Activated T-cell treated with anti-CD3 and anti-CD28 coated beads for 48 hours (primary cell): ENCODE measurements at places on chromosomes 16 and 17.

DNA sequence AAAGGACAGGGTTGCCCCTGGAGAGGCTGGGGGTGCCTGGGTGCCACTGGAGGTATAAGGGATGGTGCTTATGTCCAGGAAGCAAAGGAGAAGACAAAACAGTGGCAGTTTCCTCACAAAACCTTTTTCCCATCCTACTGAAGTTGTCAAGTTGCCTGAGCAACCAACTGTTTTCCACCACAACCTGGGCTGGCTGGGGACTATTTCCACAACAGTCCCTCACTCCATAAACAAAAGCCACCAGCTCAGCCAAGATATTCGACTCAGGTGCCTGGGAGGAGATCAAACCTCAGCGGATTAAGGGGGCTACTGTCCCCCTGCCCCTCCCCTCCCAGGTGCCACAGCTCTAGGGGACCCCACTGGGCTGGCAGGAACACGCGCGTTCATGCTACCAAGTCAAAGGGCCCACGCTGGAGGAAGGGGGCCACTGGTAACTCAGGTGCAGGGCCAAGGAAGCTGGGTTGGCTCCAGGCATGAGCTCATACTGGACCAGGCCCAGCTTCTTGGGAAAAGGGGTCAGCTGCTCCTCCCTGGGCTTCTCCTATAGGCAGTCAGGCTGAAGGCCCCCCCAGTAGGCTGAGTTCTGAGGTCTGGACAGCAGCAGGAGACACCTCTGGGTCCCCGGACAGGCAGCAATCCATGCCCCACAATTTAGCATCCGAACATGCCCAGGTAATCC lies 45.7 kb upstream of the MRPS23 start:
- DNase-seq: no peak

DNA sequence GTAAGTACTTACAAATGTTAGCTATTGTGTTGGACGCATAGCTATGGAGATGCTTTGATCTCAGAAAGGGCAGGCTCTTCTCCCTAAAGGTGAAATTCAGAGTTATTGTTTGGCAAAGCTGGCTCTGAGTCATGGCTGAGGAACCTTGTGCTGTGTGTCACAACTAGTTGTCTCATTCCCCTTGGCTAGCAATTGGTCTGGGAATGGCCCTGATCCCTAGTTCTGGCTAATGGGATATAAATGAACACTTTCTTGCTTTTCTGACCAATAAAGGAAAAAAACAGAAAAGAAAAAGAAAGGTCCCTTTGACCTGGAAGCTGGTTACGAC lies 210.6 kb downstream of the MAP2K4 start:
- DNase-seq: no peak

GRCh38 chr16:7703672-7704071 lies 371.0 kb downstream of the RBFOX1 start:
- no peak for DNase-seq

- DNase-seq: no peak
These were observed 710.1 kb downstream of the KCNJ2 start for GRCh38 chr17:70879401-70879800.

- peak; percentile 47 for DNase-seq
These were observed 144.0 kb upstream of the CHMP6 start for GRCh38 chr17:80847496-80848230.

DNA sequence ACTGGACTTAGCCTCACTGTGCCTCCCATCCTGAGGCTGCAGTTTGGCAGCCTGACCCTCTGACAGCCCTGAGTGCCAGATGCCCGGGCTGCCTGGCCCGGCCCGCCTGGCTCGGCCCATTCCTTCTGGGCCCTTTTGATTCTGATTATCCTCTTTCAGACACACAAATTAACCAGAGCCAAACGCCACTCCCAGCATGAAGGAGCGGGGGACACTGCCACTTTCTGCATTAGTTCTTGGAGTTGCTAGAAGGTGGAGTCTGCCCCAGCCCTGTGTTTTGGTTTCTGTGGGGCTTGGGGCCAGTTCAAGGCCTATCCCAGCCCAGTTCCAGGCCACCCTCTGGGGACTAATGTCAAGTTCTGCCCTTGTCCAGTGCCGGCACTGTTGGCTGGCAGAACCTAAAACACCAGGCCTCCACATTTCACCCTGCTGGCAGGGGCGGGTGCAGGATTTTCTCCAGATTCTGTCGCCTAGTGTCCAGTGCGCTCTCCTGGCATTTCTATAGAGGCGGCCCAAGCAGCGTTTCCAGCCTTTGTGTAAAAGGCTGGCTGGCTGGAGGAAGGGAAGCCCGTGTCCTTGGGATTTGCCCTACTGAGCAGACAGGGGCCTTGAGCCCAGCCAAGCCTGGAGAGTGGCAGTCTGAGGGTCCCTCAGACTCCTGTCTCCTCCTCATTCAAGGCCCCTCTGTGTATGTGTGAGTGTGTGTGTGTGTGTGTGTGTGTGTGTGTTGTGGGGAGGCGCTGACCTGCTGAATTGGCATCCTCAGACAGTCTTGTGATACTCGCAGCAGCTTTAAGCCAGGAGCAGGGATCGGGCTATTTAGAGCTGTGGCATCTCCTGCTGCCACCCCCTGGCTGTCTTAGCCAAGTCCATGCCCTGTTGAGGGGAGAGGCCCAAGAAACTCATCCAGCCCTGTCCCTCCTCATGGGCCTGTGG lies 21.4 kb downstream of the PLCD3 start:
- DNase-seq: no peak

DNA sequence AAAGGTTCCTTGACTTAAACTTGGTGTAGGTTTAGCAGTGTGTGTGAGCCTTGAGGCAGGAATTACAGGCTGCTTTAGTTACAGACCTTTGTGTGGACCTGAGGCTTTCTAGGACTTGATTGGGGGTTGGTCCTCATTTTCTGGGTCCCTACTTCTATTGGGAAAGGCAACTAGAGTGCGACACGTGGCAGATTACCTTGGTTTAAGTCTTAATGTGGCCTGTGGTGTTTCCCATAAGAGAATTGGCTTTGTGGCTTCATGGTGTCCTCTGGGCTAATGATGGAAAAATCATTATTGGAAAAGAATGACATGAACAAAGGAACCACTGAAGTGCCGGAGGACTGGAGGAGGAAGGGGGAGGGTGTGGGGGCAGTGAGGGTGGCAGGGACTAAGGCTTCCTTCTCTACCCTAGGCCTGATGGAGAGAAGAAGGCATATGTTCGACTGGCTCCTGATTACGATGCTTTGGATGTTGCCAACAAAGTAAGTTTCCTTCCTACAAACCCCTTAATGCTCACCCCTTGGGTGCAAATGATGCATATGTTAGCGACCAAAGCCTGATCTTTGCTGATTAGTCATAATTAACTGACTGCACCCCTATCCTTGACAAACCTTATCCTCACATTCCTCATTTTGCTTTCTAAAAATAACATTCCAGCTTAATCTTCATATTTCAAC lies 2.7 kb downstream of the TLCD1 start:
- DNase-seq: no peak

DNA sequence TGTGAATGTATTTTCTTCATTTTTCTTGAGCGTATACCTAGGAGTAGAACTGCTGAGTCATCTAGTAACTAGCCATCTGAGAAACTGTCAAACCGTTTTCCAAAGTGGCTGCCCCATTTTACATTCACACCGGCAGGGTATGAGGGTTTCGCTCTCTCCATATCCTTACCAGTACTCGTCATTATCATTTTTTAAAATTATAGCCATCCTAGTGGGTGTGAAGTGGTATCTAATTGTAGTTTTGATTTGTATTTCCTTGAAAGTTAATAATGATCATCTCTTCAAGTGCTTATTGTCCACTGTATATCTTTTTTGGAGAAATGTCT lies 6.0 kb downstream of the RNF157 start:
- DNase-seq: no peak

- DNase-seq: no peak
These were observed 231.1 kb downstream of the SOX9 start for GRCh38 chr17:72351884-72352346.

DNA sequence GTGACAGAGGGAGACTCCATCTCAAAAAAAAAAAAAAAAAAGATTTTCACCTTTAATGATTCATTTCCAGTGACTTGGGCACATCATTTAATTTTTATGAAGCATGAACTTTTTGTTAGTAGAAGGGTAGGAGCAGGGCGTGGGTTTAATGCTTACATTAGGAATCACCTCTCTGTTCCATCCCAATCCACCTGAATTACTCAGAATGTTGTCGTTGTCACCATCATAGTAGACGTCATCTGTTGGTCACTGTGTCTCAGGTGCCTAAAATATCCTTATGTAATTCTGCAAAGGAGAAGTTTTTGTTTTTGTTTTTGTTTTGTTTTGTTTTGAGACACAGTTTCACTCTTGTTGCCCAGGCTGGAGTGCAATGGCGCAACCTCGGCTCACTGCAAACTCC lies 38.3 kb upstream of the TEKT3 start:
- DNase-seq: no peak

DNA sequence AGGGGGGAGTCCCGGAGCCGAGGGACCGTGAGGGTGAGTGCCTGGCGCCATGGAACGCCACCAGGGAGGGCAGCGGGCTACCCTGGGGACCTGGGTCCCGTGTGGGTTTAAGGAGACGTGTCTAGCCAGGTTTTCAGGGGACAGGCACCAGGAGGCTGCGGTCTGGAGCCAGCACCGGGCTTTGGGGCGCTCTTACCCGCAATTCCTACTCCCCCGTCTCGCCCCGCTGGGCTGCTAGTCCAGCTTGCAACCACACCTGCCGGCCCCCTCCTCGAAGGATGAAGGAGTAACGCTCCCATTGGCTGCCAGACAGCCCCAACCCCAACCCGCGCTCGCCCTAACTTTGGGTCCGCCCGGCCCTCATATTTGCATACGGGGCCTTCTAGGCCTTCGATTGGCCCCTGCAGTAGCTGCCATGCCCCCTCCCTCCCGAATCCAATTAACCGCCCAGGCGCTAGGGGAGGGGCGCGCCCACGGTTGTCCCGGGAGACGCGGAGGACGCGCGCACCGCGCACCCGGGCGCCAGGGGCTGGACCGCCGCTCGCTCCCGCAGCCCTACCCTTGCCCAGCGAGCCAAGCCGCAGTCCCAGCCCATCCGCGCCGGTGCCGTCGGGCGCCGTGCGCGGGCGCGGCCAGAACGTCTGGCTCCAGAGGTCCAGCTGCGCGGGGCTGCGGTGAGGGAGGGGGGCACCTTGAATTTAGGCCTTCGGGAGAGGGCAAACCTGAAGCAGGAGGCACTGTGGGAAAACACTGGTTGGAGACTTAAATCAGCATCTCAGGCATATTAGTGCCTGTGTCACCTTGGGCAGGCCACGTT lies at the start of gene TTLL6:
Gene TTLL6, minus strand, starts transcription at position 456 of the 817 bp plus-strand sequence. Its CDS starts 157 bp downstream, at position 299.
- DNase-seq: peak; percentile 60

GRCh38 chr16:28891964-28892890 lies 13.9 kb downstream of the ATP2A1 start:
- DNase-seq: no peak

- peak; percentile 25 for DNase-seq
These were observed 471 bp downstream of the PARD6A start for GRCh38 chr16:67661101-67661761.

DNA sequence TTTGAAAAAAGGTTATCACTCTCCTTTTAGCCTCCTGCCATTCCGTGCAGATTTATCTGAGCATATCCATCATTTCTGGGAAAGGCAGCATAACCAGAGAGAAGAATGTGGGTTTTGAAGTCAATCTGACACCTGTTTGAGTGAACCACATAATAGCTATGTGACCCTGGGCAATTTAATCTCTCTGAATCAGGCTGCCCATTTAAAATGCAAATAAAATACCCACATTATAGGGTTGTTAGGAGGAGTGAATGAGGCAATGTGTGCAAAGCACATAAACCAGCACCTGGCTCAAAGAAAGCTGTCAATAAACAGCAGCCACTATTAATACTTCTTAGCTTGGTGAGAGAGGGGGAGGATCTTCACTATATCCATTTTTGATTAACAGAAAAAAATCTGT lies 88.0 kb downstream of the CACNG1 start:
- no peak for DNase-seq

DNA sequence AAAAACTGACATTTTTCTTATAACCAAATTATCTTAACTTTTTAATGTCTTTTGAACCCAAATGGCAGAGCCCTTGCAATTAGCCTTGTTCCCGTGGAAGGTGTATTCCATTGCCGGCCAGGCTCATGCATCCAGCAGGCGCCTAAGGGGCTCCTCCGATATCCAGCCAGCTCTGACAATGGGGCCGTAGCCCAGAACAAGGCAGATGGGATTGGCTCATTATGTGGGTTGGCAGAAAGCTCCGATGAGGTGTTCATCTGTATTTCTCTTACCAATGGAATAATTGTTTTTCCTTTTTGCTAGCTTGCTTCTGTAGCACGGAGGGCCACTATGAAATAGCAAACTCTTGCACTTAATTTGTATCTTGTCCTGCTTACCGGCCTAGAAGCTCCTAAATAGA lies 208.2 kb upstream of the CHMP6 start:
- DNase-seq: no peak

GRCh38 chr17:4006745-4007211 lies 42.5 kb upstream of the ATP2A3 start:
- no peak for DNase-seq

- DNase-seq: no peak
These were observed 12.0 kb downstream of the PRR11 start for GRCh38 chr17:59167571-59168001.

GRCh38 chr16:85909932-85910853 lies 11.2 kb downstream of the IRF8 start:
- DNase-seq: no peak

- DNase-seq: no peak
These were observed 202 bp downstream of the CEP131 start for GRCh38 chr17:81222620-81222905.

- DNase-seq: no peak
These were observed 7.4 kb upstream of the CACNA1H start for GRCh38 chr16:1145383-1146100.

- peak; percentile 18 for DNase-seq
These were observed 526 bp downstream of the MOSMO start for GRCh38 chr16:22008215-22009059.

- DNase-seq: no peak
These were observed 21.0 kb upstream of the ITGAX start for GRCh38 chr16:31333686-31334649.

- DNase-seq: no peak
These were observed 2.1 kb downstream of the PPP1R1B start for GRCh38 chr17:39628655-39629493.

DNA sequence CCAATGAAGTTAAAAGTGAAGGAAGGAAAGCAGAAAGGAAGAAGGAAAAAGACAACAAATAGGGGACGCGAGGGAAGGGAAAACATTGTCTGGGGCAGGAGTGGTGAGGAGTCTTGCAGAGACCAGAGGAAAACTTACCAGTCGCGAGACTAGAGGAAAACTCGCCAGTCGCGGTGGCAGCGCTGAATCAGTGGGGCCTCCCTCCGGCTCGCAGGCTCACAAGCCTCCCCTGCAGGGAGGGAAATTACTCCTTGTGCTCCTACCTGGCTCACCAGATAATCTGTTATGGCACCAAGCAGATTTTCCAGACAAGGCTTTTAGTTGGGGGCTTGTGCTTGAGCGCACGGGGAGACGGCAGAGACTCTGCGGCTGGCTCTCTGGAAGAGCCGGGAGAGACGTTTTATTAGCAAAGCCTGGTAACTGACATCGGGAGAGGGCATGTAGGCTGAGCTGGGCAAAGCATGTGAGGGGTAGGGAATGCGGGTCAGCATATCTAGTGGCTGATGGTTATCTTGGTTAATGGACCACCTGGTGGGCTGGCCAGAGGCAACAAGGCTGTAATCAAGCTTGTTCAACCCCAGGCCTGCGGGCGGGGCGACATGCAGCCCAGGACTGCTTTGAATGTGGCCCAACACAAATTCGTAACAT lies 37.1 kb downstream of the LCMT1 start:
- no peak for DNase-seq

GRCh38 chr17:72021417-72022041 lies 99.3 kb upstream of the SOX9 start:
- no peak for DNase-seq

GRCh38 chr17:59842901-59843652 lies 49.7 kb downstream of the TUBD1 start:
- DNase-seq: peak; percentile 71
